ENCODE measurements at places on chromosomes 1 and 21.

DNA sequence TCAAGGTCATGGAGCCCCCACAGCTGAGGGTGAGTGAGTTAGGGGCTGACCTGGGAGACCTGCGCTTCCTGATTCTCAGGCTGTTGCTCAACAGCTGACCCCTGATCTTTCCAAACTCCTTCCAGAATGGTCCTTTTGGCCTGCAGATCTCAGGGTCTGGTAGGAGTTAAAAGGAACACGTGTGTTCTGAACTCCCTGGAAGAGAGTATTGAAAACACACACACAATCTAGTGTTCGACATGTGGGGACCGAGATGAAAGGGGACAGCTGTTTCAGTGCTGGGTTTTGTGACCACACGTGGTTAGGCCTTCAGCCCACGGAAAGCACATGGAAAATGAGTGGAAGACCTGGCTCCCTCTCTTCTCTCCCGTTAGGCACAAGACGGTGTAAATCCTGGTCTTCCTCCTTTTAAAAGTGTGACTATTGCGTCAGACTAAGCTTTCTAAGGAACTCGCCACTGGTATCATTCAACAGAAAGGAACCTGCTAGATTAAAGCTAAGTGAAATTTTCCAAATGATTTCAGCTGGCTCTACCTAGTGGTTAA, 49.6 kb downstream of the RUNX1 start:
- no peak for DNase-seq

DNA sequence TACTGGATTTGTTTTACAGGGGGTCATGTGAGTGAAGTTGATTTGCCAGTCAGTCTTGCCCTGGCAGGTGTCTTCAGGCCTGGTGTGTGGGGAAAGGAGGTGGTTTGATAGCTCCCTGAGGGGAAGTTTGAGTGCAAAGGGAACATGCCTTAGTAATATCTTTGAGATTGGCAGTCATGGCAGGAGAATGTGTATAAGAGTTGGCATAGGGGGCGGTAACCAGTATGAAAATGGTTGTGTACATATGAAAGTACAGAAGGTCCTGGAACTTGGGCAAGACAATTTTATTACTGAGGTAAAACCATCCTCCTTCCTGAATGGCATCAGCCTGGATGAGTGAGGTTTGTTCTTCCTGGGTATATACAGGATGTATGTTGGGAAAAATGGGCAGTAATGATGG, 37.6 kb upstream of the PLA2G5 start:
- no peak for DNase-seq

- no peak for DNase-seq
Observed at GRCh38 chr1:94105581-94105952, 15.4 kb downstream of the ABCA4 start.

DNA sequence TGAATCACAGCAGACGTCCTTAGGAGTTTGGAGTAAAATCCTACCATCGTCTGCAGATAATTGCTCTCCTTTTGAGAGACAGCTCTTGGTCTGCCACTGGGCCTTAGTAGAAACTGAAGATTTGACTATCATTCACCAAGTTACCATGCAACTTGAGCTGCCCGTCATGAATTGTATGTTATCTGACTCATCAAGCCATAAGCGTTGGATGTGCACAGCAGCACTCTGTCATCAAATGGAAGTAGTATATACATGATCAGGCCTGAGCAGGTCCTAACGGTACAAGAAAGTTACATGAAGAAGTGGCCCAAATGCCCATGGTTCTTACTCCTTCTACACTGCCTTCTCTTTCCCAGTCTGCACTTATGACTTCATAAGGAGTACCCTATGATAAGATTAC, 317.8 kb downstream of the GPATCH2 start:
- no peak for DNase-seq

- DNase-seq = no peak
Observed at GRCh38 chr1:42845193-42845592, 1.2 kb upstream of the ZNF691 start.

DNA sequence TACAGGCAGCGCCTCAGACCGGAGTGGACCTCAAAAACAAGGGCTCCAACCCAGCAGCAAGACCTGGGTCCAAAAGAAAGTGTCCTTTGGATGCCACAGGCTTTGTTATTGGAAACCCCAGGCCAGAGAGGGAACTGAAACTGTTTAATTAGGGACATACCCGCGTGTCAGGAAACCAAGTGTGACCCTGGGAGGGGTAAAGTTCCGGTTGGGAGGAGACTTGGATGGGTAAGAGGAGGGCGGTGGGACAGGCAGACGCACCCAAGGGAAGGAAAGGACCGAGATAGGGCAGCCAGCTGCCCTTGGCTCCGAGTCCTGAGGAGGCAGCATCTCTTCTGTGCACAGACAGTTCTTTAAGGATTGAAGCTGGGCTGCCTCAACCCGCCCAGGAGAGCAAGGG, 71.4 kb downstream of the CDC7 start:
- no peak for DNase-seq

- DNase-seq = no peak
Observed at GRCh38 chr21:16709866-16710550, 802.8 kb upstream of the CXADR start.

DNA sequence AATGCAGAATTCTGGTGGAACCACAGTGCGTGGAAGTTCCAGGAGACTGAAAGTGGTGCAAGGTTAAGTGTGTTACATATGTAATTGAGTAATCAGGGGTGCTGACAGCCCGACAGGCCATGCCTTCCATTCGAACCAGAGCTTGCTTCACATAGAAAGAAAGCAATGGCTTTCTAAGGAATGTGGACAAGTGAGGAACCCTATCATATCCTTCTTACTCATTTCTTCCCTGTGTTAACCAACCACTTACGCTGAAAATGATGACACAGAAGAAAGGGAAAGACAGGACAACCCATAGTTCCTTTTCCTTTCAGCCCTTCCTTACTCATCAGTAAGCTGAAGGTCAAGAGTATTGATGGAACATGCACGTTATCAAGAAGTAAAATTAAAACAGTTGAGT, 48.1 kb upstream of the KCNA3 start:
- no peak for DNase-seq

DNA sequence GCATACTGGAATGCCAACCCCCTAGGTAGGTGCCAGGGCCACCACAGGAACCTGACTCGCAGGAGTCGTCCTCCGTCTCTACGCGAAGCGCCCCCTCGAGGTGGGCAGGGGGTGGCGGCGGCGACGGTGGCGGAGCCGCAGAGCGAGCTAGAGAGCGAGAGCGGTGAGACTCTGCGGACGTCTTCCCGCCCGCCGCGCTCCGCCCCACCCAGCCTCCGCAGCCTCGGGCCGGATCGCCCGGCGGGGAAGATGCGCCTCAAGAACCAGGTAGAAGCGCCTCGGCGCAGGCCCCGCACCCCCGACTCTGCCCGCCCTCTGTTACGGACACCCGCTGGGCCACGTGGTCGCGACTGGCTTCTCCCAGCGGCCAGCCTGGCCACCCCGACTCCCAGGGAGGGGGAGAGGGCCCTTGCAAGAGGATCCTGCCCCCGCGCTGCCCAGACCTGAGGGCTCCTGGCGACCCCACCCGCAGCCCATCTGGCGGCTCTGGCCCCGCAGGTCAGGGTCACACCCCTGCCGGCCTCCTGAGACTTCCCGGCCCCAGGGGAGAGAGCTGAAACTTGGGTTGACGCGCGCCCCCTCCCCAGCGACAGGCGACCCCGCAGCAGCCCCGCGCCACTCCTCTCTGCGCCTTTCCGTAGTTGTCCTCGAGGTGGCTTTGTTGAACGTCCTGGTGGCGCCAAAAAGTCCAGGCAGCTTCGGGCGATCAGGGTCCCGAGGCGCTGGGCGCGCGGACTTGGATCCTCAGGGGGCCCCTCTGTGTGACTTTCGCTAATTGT, 24.4 kb upstream of the AGBL4 start:
- DNase-seq = no peak

- DNase-seq = no peak
Observed at GRCh38 chr21:17650292-17650691, 37.6 kb upstream of the BTG3 start.

DNA sequence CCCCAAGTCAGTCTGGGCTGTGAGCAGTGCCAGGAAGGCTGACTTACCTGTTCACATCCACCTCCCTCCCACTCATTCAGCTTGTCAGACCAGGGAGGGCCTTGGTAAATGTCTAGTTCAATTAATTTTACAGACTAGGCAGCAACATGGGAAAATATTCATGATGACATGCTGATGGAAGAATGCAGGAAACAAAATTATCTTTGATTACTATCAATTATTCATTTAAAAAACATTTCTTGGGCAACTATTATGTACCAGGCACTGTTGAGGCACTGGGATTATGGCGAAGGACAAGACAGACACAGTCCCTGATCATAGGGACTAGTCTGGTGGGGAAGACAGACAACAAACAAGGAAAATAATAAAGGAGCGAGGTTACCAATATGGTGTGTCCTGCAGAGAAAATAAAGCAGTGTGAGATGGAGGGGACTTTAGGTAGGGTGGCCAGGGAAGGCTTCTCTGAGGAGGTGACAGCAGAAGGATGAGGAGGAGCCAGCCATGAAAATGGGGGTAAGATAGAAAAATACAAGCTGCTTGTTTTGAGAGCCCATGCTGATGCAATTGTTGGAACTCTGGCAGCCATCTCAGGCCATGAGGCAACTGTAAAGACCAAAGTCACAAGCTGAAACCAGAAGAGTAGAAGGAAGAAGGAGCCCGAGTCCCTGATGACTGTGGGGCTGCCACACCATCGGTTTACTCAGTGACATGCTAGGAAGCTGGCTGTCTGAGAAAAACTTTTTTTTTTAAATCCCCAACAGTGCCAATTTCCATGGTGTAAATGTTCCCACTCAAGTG, 14.0 kb downstream of the TRIM62 start:
- DNase-seq = no peak

GRCh38 chr1:25731148-25731547, 68.8 kb upstream of the SELENON start:
- DNase-seq = no peak

GRCh38 chr1:198679535-198680173, 40.8 kb downstream of the PTPRC start:
- DNase-seq = no peak

DNA sequence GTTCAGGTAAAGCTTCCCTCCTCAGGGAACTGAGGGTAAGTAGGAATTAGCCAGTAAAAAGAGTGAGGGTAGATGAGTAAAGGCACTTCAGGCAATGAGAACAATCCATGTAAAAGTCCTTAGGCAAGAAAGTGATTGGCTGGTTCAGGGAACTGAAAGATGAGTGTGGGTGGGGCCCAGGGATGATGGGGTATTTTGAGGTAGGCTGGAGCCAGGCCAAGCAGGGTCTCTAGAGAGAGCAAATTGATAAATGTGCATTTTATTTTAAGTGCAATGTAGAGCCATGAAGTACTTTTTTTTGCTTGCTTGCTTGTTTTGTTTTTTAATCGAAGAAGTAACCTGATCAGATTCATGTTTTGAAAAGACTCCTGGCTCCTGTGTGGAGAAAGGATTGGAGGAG, 26.5 kb downstream of the OSBPL9 start:
- DNase-seq = no peak

GRCh38 chr1:198598796-198599321, 40.0 kb upstream of the PTPRC start:
- no peak for DNase-seq

DNA sequence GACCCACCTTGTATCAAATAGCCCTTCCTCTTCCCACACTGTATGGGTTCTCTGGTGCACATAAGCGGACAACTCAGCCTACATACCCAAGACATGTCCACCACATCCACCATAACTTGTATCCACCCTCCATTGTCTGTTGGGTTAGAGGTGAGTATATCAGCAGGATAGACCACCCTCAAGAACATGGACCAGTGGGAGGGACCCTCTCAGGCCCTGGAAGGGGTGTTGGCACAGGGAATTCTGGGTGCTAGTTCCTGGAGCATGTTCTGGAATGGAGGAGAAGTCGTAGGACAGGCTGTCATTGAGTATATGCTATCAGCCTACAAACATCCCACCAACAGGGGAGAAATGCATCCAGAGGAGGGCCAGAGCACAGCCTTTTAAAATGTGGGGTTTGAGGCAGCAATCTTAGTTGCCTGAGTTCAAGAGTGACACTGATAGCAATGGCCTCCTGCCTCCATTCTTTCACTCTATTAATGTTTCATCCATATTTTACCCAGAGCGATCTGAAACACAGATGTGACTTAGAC, 7.5 kb downstream of the CD55 start:
- DNase-seq = no peak

DNA sequence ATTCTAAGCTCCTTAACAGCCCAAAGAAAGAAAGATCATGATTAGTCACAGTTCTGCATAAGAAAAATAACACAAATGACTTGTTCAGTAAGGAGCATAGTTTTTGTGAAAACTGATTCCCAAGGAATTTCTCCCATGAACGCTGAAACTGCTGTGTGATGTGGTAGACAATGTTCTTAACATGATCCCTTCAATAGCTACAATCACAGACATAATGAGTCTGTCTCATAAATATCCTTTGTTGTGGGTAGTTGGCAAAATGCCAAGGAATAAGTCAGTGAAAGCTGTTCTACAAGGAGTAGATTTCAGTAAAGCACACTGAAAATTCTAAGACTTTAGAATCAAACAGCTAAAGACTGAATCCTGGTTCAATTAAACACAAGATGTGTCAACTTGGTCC, 404.8 kb downstream of the HLX start:
- DNase-seq = no peak

- DNase-seq = no peak
Observed at GRCh38 chr1:156756355-156756754, 4.9 kb upstream of the HDGF start.

DNA sequence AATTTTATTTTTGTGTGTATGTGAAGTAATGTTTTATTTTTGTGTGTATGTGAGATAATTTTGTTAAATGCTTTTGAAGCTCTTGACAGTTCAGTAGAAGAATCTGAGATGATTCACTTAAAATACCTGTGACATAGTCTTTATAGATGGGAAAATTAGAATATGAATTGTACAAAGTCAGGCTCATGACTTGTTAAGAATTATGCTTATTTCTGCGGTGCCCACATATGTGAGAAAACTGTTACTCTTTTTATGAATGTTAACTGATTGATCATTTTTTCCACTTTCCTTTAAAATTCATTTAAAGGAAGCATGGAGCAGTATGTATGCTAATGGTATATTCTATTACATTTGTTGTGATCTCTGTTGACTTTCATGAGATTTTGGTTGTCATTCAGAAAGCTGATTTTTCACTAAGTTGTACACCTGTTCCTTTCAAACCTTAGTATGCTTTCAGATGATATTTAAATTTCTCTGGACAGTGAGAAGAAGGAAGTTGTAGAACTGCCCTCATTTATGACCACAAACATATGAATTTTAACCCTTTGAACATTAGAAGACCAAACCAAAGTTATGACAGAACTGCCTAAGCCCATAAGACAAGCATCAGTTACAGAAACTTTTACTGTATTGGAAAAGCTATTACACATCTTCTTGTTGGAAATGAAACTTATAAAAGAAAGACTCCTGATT, 110.1 kb downstream of the POU2F1 start:
- DNase-seq = no peak

Measured in activated CD8-positive, alpha-beta memory T cell treated with anti-CD3 and anti-CD28 coated beads for 4 hours (primary cell).